ENCODE measurements at places on chromosomes 13 and 19.

DNA sequence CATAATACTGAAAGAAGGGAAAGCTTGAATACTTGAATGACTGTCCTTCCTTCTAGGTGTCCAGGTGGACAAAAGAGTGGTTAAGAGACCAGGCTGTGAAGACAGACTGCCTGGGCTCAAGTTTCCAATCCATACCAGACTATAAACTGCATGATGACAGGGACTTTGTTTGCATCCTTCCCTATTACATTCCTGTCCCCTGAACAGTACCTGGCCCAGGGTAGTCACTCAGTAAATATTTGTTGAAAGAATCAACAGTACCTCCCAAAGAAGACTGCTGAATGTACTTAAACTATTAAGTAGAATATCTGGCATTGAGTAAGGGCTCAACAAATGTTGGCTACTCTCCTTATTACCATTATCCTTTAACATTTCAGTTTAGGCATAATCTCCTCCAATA is 29.7 kb downstream of the MIPEP start:
- DNase-seq, result no peak

DNA sequence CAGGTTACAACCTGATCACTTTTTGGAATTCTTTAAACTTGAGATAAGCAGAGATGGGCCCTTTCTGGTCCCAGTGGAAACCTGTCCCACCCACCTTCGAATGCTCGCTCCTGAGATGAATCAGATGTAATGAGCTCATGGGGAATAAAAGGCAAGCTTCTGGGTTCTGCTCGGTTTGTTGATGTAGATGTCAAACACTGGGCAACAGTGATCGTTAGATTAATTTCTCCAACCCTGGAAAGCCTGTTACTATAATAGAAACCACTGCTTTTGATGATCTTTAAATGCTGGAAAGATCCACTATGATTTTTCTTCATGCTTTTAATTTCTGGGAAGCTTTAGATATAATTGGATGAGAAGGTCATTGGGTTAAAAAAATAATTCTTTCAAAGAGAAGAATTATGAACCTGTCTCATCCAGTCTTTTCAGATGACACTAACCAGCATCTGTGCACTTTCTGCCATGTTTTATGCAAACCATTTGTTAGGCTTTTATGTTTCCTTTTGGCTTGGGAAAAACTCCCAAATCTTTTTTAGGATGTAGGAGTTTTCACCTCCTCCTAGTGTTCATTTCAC is 49.3 kb downstream of the B3GLCT start:
- DNase-seq, result no peak

DNA sequence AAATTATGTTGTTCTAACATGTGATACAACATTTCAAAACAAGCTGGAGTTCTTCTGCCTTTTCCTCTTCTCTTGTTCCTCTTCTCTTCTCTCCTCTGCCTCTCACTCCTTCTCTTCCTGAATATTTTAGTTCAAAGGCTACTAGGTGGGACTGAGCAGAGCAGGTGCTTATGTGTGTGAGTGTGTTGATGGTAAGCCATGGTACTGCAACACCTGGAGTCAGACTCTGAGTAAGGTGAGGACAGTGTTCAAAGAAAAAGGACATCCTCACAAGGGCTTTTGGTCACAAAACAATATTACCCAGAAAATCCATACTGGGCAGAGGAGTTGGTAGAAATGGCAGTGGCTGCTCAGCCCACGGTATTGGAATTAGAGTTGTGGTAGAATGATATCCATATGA is 1188.7 kb downstream of the SLITRK1 start:
- no peak for DNase-seq

DNA sequence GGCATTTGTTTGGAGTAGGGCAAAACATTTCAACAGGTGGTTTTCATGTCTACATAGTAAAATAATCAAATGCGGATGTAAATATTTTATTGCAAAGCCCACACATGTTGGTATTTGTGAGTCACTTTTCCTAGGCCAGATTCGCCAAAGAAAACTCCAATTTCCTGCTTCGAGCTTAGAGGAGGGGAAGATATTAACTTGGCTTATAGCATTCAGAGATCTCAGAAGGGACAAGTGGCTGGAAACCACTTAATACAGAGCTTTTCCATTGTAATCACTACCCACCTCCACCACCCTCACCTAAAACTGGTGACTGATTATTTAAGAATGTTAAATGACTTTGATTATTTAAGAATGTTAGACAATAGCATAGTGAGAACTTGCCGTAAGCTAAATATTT is 530.6 kb upstream of the SPRY2 start:
- DNase-seq, result no peak

GRCh38 chr13:95100525-95101433 is 200.5 kb downstream of the ABCC4 start:
- no peak for DNase-seq

GRCh38 chr19:46107371-46107770 is 17.1 kb downstream of the IGFL3 start:
- no peak for DNase-seq
